ENCODE measurements at places on chromosomes 7 and 10.

DNA sequence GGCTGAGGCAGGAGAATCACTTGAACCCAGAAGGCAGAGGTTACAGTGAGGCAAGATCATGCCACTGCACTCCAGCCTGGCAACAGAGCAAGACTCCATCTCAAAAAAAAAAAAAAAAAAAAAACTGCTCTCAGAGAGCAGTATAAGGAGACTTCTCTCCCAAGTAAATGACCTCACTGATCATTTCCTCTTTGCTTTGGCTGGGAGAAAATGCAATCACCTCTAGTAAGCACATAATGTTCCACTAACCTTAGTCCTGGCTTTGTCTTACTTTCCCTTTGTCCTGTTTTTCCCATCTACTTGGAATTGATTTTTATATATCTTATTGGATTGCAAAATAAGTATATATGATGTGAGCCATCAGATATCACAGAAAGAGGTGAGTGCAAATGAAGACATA, 2.5 kb downstream of the SLC25A13 start:
- no peak for DNase-seq

DNA sequence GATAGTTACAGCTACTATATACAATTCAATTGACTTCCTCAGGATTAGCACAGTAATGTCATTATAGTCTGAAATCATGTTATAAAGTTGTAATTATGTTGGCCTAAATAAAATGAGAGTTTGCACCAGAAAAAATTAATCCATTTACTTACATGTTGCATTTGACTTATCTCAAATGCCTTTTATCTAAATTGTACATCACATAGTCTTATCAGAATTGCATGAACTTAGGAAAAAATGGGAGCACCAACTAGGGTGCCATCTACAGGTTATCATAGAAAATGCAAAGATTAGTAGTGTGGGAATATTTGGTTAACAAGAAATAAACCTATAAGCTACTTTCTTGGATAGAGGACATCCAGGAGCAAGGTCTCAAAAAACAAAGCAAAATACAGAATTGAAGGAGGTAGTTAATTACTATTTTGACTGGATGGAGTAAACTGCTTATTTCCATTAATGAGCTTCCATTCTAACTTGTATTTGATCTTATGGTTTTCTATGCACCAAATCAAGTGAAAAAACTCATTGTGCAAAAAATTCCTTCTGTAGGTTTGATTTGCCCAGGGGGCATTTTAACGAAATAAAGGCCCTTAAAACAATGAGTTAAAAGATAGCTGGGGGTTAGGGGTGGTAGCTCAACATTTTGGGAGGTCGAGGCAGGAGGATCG, 60.0 kb upstream of the ORC5 start:
- DNase-seq, result peak; percentile 42

DNA sequence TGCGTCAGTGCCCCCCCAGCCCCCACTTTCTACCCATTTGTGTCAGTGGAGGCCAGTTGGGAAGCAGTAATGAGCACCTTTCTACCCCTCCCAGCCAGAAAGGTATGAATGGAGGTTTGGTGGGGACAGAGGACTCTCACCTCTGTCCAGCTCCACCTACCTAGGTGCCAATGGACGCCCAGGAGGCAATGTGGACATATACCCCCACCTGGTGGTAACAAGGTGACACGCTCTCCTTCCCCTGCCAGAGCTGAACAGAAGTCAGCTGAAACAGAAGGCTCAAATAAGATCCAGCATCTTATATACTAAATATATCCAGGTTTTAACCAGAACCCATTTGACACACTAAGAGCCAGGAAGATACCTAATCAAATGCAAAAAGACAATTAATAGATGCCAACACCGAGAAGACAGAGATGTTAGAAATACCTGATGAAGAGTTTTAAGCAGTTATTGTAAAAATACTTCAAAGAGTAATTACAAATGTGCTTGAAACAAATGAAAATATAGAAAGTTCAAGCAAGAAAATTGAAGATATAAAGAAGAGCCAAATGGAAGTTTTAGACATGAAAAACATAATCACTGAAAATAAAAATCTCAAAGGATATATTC, 18.4 kb upstream of the SORCS3 start:
- peak; percentile 70 for DNase-seq

- no peak for DNase-seq
Measured at GRCh38 chr10:97904576-97904975, 54.9 kb downstream of the GOLGA7B start.

GRCh38 chr10:94037286-94037685, 43.6 kb downstream of the PLCE1 start:
- no peak for DNase-seq

DNA sequence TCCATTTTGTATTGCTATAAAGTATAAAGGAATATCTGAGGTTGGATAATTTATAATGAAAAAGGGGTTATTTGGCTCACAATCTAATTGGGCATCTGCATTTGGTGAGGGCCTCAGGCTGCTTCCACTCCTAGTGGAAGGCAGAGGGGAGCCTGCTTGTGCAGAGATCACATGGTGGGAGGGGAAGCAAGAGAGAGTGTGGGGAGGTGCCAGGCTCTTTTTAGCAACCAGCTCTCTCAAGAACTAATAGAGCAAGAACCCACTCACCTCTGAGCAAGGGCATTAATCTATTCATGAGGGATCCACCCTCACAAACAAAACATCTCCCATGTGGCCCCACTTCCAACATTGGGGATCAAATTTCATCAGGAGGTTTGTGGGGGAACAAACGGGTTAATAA, 64.6 kb downstream of the OGDH start:
- DNase-seq, result no peak

DNA sequence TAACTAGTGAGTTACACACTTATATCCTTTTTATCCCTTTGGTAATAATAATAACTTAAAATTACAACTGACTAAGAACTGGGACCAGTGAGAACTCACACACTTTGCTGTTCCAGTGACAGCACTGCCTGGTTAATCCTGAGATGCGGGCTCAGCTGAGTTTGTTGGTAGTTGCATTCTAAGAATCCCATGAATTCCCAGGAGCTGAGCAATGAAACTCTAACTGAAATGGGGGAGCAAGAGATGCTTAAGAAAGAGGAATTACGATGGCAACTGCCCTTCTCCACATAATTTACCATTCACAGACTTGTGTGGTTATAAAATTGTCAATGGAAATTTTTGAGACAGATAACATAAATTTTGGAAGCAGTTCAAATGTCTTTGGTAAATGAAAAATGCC, 659.4 kb downstream of the MAGI2 start:
- DNase-seq, result no peak

- peak; percentile 12 for DNase-seq
Measured at GRCh38 chr10:77037735-77038403, 599.7 kb downstream of the KCNMA1 start.

GRCh38 chr7:153065051-153065450, 305.5 kb downstream of the ACTR3B start:
- DNase-seq, result no peak

GRCh38 chr7:99124751-99125504, 19.0 kb downstream of the SMURF1 start:
- DNase-seq, result no peak

DNA sequence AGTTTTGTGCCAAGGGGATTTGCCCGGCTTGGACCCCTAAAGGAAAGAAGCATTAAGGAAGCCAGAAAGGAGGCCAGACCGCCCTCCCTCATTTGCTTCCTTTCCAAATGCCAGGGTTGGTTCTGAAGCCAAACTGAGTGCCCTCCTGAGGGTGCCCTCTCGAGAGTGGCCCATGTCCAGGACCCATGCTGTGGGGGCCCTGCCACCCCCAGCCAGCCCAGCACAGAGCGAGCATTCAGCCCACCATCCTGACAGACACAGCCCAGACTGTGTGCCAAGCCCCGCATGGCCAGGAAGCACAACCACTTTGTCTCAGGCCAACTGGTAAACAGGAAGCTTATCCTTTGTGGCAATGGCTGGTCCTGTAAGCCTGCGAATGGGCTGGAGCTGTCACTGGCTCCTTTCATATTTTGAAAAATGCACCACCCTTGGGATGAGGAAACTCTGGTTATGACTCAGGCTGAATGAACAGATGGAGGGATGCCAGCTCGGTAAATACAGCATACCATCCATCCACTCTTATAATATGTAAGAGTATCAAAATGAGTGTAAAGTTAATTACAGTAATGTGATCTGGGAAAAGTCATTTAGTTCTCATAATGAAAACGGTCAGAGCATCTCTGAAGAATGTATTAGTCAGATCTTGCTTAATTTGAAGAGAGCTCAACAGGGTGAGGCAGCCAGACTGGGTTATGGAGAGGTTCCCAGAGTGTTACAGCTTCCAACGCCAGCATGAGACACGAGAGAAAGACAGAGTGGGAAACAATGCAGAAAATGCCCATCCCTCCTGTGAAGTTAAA, 65.0 kb downstream of the STK17A start:
- DNase-seq, result peak; percentile 46

GRCh38 chr7:30813466-30813865, 42.2 kb downstream of the MINDY4 start:
- no peak for DNase-seq

GRCh38 chr10:99983280-99983988, 26.3 kb downstream of the DNMBP start:
- DNase-seq, result peak; percentile 46

DNA sequence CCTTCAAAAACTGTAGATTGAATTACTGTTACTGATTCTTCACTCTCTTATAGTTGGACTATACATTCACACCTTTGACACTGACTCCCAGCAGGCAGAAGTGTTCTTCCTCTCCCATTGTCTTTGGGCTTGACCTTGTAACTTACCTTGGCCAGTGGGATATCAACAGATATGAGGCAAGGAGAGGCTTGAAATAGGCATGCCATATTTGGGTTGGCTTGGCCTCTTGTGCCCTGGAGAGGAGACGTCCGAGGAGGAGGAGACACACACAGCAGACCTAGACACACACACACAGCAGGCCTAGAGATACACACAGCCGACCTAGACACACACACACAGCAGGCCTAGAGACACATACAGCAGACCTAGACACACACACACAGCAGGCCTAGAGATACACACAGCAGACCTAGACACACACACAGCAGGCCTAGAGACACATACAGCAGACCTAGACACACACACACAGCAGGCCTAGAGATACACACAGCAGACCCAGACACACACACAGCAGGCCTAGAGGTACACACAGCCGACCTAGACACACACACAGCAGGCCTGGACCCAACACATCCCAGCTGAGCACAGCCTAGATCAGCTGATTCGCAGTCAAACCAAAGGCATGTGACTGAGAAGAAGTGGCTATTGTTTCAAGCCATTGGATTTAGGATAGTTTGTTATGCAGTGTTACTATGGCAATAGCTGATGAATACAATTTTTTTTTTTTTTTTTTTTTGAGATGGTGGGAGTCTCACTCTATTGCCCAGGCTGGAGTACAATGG, 12.5 kb upstream of the GNA12 start:
- DNase-seq, result no peak

- DNase-seq, result no peak
Measured at GRCh38 chr7:41674505-41675023, 28.3 kb downstream of the INHBA start.

GRCh38 chr7:92246360-92247101, 757 bp downstream of the ANKIB1 start:
- peak; percentile 64 for DNase-seq

- DNase-seq, result no peak
Measured at GRCh38 chr10:2836921-2837662, 230.3 kb upstream of the PFKP start.

DNA sequence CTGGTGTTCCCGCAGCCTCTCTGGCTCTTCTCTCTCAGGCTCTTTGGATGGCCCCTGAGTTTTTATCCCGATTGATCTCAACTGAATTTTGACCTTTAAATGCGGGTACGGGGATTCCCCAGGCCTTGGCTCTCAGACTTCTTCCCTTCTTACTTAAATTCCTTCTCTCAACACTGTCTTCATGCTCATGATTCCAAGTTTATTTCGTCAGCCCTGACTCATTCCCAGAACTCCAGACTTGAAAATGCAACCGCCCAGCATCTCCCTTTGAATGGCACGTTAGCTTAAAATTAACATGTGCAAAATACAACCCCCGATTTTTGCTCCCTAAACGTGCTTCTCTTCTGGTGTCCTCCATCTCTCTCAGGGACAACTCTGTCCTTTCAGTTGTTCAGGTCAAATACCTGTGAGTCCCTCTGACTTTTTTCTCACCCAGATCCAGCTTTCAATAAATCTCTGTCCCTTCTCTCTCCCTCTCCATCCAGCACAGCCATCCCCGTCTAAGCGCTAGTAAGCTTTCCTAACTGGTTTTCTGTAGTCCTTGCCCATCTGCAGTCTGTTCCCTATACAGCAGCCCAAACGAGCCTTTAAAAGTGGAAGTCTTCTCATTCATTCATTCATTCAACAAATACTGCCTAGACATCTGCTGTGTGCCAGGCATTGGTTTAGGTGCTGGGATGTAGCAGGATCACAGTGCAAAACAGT, 7.1 kb downstream of the HECW1 start:
- DNase-seq, result no peak

DNA sequence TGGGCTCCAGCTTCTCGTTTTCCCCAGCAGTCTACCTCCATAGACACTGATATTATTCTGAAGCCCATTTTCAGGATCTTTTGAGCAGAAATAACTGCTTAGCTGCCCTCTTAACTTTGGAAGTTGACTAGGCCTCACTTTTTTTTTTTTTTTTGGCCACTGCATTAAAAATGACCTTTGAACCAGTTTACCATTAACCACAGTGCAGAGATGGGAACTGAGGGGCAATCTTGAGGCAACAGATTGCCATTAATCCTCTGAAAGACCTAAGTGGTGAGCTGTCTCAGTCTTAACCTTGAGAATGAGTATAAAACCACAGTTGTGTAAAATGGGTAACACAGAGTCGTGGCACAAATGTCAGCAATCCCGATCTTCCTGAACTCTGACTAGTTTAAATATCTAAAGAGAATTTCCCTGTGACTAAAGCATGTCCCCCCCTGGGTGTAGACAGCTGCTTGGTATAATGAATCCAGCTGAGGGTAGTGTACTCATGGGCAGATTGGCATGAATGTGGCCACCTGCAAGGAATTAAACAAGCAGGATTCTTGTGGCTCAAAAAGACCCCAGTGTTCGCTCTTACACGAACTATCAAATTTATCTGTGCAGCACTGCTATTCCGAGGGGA, 46.1 kb upstream of the FMC1 start:
- DNase-seq, result peak; percentile 77

GRCh38 chr10:97703398-97704067, 10.0 kb upstream of the MARVELD1 start:
- DNase-seq, result no peak

DNA sequence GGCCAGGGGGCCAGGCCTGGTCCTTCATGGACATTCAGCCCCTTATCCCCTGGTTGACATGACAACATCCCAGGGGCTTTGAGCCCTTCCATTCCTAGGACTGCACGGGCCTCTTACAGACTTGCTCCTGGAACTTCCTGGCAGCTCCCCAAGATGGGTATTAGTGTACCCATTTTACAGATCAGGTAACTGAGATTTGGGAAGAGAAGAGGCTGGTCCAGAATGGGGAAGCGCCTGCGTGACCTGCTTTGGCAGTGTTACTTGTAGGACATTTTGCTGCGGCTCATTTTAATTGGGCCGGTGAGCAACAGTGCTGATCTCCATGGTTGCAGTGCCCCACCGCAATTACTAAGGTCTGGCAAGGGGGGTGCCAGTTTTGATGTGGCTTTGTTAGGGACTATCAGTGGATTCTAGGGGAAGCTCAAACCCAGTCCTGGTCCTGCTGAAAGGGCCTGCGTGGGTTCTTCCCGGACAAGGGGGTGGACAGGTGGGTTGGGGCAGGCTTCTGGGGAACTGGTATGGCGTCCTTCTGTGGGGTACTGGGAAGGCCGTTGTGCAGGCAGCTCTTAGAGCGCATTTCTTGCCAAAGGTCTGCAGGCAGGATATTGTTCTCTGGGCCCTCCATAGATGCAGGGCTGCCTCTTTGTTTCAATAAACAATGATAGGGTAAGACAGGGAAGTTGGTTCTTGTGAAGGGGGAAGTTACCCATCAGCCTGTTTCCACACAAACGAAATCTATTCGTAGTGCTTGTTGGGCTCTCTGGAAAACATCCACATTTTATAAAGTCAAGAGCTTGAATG, 137.6 kb downstream of the RGS10 start:
- no peak for DNase-seq
